ENCODE measurements at places on chromosomes 6 and 20.

- DNase-seq, result no peak
Measured at GRCh38 chr6:43940393-43941087, 170.5 kb downstream of the VEGFA start.

DNA sequence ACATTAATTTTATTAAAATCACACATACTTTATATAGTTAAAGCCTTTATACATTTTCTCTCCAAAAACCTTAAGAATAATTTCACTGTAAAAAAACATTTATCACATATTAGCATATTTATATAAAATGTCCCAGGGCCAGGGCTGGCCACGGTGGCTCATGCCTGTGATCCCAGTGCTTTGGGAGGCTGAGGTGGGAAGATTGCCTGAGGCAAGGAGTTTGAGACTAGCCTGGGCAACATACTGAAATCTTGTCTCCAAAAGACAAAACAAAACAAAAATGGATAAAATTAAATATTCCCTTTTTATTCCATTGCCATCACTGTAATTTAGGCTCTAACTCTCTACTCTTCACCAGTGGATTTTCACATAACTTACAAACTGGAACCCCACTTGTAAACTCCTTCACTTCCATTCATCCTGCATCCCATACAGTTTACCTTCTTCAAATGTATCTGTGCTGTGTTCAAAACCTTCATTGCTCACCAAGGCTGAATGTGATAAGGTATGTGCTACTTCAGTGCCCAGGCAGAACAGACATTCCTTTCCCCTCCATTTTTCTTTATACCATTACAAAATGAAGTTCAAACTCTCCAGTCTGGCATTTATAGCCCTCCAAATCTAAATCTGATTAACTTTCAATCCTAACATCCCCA is 42.9 kb upstream of the PIM1 start:
- no peak for DNase-seq

- no peak for DNase-seq
Measured at GRCh38 chr6:11033825-11034224, 10.3 kb downstream of the ELOVL2 start.

DNA sequence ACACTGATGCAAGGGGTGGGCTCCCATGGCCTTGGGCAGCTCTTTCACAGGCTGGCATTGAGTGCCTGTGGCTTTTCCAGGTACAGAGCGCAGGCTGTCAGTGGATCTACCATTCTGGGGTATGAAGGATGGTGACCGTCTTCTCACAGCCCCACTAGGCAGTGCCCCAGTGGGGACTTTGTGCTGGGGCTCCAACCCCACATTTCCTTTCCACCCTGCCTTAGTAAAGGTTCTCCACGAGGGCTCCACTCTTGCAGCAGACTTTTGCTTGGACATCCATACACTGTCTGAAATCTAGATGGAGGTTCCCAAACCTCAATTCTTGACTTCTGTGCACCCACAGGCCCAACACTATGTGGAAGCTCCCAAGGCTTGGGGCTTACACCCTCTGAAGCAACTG is 107.9 kb upstream of the ECI2 start:
- no peak for DNase-seq

- no peak for DNase-seq
Measured at GRCh38 chr6:69791065-69791471, 5.7 kb downstream of the LMBRD1 start.

GRCh38 chr6:45036103-45036502 is 292.0 kb upstream of the RUNX2 start:
- DNase-seq, result no peak
